MV-4-11 (cell line): ENCODE measurements at places on chromosomes 6 and 20.
A peak's percentile ranks its signal among the peaks of the same experiment; 100 is the strongest.

DNA sequence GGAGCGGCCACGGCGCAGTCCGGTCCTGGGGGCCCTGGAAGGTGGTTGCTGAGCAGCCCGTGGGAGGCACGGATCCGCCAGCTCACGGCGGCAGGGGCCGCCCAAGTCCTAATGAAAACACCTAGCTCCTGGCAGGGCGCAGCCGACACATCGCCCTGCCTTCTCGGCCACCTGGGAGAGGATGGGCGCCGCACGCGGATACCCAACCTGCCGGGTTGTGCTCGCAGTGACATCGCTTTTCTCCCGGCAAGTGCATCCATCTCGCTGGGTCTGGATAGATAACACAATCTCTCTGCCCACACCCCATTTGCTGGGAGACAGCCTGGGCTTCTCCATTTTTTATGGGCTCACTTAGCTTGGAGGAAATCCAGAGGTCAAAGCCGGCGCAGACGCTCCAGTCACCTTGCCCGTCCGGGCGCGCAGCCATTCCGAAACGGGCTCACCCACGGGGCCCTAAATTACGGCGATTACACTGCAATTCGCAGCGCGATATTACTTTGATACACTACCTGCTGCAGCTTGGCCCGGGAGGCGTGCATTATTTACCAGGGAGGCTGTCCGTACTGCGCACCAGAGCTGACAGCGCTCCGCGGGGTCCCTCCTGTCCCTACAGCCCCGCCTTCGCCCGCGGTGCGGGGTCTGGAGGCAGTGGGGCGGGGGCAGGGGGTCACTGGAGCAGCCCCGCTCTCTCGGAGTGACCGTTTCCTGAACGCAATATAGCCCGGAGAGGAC is 36.2 kb upstream of the CCDC167 start:
- DNase-seq, result no peak

- DNase-seq, result no peak
Observed at GRCh38 chr6:8014947-8015346, 49.2 kb downstream of the BLOC1S5 start.

DNA sequence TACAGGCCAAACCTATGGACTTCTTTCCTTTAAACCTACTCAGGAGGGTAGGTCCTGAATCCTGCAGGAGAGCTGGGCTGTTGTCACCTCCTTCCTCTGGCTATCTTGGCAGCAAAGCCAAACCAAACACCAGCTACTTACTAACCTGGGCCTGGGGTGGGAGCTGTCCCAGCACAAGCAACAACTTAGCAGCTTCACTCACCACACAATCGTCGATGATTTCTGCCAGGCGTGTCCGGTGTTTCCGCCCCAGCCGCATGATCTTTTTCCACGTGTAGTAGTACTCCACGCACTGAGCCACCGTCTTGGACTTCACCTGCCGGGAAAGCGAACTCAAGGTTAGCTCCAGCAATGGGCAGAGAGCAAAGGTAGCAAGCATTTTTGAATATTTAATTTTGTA is 25.4 kb upstream of the MRPS10 start:
- DNase-seq, result no peak

DNA sequence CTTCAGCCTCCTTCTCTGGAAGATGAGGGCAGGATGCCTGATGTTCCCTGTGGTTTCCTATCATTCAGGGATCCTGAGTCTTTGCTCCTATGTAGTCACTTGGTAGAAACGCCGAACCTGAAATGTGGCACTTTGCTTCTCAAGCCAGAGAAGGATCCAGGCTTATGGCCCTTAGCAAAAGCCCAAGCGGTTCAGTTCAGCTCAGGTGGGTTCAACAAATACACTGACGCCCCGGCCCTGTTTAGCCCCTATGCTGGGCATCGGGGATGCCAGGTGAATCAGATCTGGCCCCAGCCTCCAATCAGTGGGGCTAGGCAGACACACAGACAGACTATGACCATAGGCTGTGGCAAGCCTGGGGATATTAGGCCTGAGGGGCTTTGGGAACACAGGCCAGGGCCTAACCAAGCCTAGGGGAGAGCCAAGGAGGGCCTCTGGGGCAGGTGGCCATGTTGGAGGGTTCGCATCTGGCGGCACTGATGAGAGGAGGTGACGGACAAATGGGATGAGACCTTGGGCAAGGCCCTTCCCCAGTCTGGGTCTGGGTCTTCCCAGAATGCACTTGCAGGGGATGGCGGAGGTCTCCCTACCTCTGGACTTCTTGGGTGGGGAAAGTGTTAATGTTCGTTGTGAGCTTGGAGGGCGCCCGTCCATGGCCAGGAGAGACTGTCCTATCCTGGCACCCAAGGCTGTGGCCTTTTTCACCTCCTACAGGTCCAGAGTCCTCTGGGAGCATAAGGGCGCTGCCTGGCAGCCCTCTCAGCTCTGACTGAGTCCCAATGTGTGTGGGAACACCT is 17.6 kb upstream of the SRC start:
- DNase-seq, result no peak

DNA sequence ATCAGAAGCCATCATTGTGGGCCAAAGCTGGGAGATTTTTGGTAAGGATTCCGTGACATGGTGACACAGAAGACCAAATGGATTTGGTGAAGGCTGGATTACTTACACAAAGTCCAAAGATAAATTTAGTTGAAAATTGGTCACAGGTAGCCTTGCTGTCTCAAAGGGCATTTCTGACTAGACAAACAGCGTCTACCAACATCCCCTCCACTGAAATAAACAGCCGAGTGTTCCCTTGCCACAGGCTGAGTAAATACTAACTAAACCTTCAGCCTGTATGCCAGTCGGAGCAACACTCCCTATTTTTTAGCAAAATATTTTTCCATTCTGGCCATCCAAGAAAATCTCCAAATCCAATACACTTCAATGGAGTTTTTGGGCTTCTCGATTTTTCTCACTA is 279.9 kb upstream of the CITED2 start:
- no peak for DNase-seq

DNA sequence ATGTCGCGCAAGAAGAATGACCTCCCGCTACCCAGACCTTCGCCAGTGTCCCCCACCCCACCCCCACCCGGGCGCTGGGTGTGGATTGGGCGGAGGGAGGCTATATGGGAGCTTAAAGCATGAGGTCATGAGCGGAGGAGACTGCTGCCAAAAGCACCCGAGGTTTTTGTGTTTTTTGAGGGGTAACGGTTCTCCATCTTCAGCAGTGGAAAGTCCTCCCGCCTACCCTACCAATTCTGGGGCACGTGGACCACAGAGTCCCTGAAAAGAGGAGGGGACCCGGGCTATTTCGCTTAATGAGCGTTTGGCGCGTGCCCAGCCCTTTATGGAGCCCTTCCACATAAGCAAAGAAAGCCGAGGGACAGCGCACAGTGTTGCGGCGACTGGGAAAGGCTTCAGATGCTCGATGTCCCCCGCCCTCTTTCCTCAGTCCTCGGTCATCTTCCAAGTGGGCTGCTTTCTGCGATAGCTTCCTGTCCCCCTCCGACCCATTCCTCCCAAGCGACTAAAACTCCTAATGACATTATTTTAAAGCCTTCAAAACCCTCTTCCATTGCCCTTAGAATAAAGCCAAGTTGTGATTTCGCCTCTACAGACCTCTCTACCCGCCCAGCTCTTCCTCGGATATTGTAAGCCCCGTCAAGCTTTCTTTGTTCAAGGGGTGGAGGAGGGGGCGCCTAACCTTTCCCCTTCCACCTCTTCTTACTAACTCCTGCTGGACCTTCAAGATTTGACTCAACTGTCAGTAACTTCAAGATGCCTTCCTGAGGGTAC is 2.1 kb upstream of the TRERF1 start:
- peak; percentile 46 for DNase-seq

- DNase-seq, result no peak
Observed at GRCh38 chr6:69578361-69578890, 218.4 kb downstream of the LMBRD1 start.

DNA sequence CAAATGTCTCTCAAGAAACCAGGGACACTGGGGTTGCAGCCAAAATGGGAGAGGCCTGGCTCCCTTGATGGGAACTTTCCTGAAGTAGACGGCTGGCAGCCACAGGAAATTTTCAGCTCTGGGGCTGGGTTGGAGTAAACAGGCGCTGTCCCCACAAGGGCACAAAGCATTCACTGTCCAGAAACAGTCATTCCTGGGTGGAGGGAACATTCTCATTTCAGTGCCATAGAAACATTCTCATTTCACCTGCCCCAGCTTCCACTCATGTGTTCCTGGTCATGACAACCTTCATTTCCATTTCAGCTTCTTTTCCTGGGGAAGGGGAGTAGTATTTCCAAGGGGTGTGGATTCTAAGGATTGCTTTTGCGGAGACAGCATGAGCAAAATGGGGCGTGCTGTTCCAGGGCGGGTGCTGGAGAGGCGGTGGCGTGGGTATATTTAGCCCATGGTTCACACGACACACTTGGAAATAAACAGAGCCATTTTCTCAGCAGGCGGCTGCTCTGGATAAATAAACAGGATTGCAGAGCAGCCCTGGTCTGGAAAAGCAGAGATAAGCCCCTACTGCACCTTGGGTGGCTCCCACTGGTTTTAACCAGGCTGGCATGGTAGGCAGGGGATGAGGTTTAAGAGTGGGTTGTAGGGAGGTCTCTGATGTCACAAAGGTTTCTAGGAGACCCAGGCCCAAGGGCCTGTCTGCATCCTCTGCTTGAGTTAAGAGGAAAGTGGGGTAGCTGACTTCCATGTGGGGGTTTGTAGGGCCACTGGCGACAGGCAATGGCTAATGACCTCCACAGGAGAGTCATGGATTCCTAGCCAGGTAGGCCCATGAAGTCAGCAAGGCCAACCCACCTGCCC is 32.9 kb downstream of the COX4I2 start:
- DNase-seq, result no peak

DNA sequence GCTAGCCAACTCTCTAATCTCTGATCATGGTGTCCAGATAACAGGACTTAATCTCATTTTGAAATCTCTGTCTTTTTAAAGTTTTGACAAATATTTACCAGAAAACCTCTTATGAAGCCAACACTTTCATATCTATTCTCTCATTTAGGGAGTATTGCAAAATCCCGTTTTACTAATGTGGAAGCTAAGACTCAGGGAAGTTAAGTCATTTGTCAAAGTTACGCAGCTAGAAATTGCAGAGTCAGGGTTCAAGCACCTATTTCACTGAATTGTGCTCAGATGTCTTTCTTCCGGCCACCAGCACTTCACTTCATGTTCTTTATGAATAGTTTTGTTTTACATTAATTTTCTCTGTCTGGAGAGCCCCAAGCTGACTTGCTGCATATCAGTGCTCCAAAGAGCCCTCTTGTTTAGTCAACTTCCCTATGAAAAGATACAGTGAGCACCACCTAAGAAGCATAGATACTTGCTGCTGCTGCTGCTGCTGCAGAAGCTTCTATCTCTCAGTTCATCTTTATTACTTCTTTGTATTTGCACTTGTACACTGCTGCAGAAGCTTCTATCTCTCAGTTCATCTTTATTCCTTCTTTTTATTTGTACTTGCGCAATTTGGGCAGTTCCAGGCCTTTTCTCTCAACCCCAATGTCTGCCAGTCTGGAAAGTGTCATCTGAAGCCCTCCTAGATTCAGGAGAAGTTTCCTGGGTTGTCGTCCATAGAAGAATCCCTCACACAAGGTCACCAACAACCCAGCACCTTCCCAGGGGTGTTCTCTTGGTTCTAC is 329.7 kb downstream of the MAFB start:
- DNase-seq, result peak; percentile 5

- no peak for DNase-seq
Observed at GRCh38 chr20:22402550-22402949, 181.8 kb downstream of the FOXA2 start.

GRCh38 chr6:116376149-116376548 is 5.4 kb downstream of the DSE start:
- no peak for DNase-seq

- DNase-seq, result no peak
Observed at GRCh38 chr20:33046412-33046811, 7.3 kb upstream of the BPIFB3 start.

GRCh38 chr6:121302882-121303281 is 31.4 kb downstream of the TBC1D32 start:
- no peak for DNase-seq

DNA sequence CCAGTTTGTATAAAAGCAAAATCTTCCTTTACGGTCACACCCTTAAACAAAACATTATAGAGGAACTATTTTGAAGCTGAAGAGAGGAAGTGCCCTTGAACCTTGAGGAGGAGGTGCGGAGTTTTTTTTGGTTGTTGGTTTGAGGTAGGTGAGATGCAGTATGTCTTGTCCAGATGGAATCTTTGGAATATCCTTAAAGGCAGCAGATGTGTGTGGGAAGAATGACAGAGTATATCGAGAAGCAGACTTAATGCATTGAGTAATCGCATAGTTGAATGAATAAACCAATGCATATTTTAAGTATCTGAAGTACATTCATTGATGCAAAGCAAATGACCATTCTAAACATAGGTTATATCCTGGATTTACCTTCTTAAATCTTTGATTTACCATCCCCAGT is 49.9 kb downstream of the AIG1 start:
- no peak for DNase-seq
